ENCODE measurements at places on chromosomes 2 and 18.

- no peak for DNase-seq
Observed at GRCh38 chr2:152556506-152556905, 160.8 kb downstream of the PRPF40A start.

DNA sequence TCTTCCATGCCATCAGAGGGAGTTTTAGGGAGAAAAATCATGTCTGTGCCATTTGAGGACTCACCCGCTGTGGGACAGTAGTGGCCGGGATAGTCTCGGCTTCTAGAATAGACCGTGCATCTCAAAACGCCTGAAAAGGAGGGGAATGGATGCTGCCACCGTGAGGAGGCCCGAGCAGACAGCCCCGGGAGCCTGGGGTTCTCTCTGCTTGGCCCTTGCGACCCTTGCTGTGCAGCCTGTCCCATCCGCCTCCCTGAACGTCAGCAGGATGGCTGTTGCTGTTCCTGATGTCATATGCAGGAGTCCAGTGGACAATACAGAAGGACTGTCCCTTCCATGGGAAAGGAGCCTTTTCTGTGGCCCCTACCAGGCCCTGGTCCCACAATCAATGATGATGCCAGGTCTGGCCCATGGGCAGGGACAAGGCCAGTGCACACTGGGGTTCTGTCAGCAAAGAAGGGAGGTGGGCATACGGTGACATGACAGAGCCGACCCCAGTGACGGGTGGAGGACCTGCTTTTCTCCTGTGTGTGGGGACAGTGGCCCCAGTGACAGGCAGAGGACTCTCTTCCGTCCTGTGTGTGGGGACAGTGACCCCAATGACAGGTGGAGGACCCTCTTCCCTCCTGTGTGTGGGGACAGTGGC lies 58.8 kb downstream of the ACKR3 start:
- no peak for DNase-seq

GRCh38 chr2:141341444-141341843 lies 789.4 kb downstream of the LRP1B start:
- DNase-seq: no peak

DNA sequence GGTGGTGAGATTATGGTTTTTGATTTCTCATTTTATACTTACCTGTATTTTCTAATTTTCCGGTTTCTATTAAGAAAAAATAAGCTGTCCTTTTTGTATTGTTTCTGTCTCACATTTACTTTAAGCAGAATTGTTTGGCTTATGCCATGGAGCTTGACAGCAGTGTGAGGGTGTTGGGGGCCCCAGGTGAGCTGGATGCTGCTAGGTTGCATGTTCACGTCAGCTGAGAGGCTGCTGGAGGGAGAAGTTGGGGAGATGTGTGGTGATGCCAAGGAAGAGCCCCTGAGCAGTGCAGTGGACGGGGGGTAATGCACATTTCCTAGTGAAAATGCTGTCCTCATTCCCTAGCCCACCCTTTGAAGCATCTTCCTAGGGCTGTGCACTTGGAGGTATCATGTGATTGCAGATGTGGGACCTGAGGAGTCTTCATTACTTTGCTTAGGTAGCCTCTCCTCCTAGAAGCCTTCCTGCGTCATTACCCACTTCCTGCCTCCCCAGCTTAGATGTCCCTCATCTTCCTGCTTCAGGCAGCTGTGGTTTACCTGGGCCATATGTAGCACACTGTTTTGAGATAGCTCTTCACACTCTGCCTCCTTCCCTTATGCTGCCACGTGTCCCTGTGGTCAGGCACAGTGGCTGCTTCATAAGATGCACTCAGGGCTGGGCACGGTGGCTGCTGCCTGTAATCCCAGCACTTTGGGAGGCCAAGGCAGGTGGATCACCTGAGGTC lies 16.2 kb downstream of the ATG16L1 start:
- peak; percentile 38 for DNase-seq

- no peak for DNase-seq
Observed at GRCh38 chr18:49630246-49630699, 68.4 kb downstream of the LIPG start.

Measured in hematopoietic multipotent progenitor cell treated with erythropoietin and hydrocortisone succinate and interleukin-3 and kit ligand, for 4 days (in vitro differentiated cells).